ENCODE measurements at places on chromosomes 16 and 17. TPM values are rescaled to one million over a fixed set of nuclear protein-coding genes. Genes with fewer than 3 reads are reported as not detected.

Gene HOXB13
- polyA plus RNA-seq, result not detected

Gene SPG7
- 164 TPM for polyA plus RNA-seq

Gene RNF157
- polyA plus RNA-seq, result 3.4 TPM

Gene CDH1
- polyA plus RNA-seq, result 52.8 TPM

Gene GNAO1
- 7.6 TPM for polyA plus RNA-seq

Gene ACSM2B
- polyA plus RNA-seq, result 0.21 TPM

Gene ABCC12
- not detected for polyA plus RNA-seq

Gene RANGRF
- polyA plus RNA-seq, result 14.0 TPM

Gene GPR142
- 0.61 TPM for polyA plus RNA-seq

Gene TBC1D3I
- polyA plus RNA-seq, result 0.09 TPM

Gene HOXB1
- polyA plus RNA-seq, result not detected
